Heart left ventricle (tissue), 16 donors: ENCODE measurements at places on chromosomes 1 and 21. TPM values are rescaled to one million over a fixed set of nuclear protein-coding genes. Genes with fewer than 3 reads are reported as not detected.

The TSTD1 gene
- total RNA-seq: 7.9 TPM

The MAP3K21 gene
- 0.20 TPM for total RNA-seq

The IFNLR1 gene
- 3.4 TPM for total RNA-seq

The DDI2 gene
- 21.8 TPM for total RNA-seq

The DLGAP3 gene
- total RNA-seq: not detected

The POU3F1 gene
- not detected for total RNA-seq

The FCAMR gene
- total RNA-seq: not detected

The TTC22 gene
- total RNA-seq: 0.12 TPM

The IKBKE gene
- 0.70 TPM for total RNA-seq

The AGT gene
- total RNA-seq: 94.3 TPM

DNA sequence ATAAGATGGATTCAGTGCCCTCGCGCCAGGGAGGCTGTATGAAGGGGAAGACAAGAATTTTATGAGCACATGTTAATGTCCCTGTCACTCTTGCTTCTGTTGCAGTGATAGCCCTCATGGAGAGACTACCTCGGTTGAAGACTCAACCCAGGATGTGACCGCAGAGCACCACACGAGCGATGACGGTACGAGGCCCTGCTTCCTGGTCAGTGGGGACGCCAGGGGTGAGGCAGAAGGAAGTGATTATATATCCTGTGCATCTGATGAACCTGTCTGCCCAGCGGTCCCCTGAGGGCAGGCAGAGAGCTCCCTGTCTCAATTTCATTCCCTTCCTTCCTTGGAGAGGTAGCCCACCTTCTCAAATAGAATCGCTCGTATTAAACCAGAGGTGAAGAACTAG is 20.0 kb upstream of the IKBKE start:
- DNase-seq: no peak

DNA sequence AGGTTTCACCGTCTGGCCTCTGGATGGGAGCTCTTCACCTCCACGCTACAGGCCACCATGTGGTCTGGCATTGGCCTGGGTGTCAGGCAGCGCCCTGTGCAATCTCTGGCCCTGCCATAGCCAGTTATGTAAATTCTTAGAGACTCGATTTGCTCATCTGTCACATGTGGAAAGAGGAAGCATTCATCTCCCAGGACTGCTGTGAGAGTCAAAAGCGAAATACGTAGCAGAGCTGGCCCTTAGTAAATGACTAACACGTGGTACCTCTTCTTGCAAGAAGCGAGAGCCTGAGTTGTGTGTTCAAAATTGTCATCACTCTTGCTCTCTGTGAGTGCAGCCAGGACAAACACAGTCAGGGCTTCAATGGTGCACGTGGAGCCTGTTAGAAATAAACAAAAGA is 159.0 kb upstream of the BACE2 start:
- no peak for DNase-seq

- no peak for DNase-seq
Measured at GRCh38 chr1:31717341-31717740, 13.5 kb upstream of the COL16A1 start.

DNA sequence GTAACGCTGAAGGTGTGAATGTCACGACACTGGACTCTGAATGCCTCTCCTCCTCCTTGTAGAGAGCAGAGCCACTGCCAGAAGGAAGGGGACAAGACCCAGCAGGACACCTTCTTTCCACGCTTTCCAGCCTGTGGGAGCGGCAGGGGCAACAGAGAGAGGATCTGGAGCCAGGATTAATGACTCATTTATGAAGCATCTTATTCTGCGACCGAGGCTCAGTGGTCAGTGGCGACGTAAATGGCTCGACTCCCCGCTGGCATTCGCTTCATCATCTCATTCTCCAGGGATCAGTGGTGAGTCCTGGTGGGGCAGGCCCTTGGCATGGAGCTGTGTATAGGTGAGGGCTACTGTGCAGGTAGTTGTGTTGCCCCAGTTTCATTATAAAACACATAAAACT is 4.6 kb downstream of the SLC37A1 start:
- no peak for DNase-seq

GRCh38 chr1:232381394-232382100 is 248.4 kb downstream of the SIPA1L2 start:
- DNase-seq: no peak

DNA sequence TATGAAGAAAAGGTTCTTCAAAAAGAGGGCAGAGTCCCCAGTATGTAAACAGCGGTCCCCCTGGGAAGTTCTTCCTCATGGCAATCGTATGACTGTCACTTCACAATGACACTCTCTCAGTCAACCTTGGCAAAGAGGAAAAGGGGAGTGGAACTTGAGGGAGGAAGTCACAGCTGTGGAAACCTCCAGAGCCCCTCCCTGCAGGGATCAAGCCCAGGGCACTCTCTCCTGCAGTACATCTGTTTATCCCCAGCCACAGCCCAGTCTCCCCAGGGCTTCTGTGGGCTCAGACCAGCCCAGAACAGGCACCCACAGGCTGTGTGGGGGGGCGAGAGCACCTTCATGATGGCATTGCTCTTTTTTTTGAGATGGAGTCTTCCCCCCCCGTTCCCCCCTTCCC is 2.0 kb downstream of the ATP13A2 start:
- no peak for DNase-seq

DNA sequence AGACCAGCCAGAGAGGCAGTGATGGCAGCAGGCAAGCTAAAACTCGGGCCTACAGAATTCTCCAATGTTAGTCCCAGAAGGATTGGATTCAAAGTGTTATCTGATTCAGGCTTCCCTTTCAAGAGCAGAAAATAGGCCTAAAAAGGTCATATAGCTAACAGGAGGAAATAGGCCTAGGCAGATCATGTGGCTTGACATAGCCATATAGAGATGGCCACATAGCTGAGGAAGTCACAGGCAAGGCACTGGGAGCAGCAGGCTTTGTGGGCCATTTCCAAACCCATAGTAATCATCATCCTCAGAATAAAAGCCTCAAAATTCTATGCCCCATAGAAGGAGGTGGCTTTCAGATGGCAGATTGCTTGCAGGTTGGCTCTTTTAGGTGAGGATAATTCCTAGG is 29.0 kb upstream of the LMO4 start:
- no peak for DNase-seq

- DNase-seq: no peak
Measured at GRCh38 chr1:195951313-195951712, 656.9 kb downstream of the KCNT2 start.

DNA sequence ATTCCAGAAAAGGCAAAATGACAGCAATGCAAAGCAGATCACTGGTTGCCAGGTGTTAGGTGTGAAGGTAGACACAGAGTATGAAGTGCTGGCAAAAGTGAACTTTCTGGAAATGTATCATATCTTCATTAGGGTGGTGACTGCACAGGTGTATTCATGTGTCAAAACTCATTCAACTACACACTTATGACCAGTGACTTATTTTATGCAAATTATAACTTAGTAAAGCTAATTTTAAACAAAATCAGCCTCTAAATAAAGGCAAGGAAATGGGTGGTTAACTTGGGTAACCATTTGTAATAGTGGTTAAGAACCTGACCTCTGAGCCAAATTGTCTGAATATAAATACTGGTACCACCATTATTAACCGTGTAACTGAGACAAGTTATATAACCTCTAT is 7.4 kb downstream of the COP1 start:
- DNase-seq: no peak

GRCh38 chr1:97623220-97623619 is 297.6 kb downstream of the DPYD start:
- DNase-seq: no peak

DNA sequence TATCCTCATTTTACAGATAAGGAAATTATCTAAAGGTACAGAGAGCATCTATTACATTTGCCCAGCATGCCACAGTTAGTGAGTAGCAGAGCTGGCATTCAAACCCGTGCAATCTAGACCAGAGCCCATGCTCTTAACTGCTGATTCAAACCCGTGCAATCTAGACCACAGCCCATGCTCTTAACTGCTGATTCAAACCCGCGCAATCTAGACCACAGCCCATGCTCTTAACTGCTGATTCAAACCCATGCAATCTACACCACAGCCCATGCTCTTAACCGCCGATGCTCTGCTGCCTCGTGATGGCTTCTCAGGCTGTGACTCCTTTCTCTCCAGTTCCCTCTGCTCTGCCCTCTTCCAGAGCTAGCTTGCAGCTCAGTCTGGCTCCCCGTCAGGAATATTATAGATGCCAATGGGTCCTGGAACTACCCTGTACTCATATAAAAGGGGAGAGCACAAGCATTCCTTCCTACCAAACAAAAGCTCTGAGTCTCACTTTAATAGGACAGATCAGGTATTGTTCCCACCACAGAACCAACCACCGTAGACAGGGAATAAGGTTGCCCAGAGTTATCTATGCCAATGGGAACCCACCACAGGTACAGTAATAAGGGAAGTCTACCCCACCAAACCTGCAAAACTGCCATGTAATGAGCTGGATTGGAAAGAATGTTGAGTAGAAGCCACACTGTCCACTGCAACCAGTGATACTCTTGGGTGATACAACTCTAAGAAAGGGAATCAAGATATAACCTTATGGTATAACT is 78.4 kb downstream of the SMYD3 start:
- no peak for DNase-seq

GRCh38 chr1:162416215-162416614 is 4.3 kb upstream of the SH2D1B start:
- no peak for DNase-seq

- DNase-seq: no peak
Measured at GRCh38 chr1:69533343-69533742, 34.4 kb upstream of the LRRC7 start.

- no peak for DNase-seq
Measured at GRCh38 chr1:17632541-17633184, 93.2 kb downstream of the ARHGEF10L start.

DNA sequence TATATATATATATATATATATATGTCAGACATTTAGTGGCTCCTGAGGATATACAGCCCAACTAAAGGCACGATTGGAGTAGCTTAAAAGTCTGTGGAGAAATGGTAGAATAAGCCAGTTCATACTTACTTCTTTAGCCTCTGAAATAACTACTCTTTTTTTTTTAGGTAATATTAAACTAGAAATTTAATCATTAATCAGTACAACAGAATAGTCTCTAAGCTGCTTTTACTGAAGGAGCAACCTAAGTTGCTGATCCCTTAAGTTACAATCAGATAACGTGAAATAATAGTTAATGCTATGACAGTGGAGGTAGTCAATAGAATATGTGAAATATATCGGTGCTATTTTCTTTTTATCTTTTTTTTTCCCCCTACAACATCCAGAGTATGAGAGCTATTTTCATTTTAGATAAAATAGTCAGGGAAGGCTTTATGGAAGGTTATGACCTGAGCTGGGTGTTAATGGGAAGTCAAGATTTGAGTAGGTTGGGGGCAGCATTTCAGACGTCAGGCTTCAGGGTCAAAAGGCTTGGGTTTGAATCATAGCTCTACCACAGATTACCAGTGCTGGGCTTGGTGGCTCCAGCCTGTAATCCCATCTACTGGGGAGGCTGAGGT is 15.6 kb downstream of the ZMPSTE24 start:
- DNase-seq: no peak

DNA sequence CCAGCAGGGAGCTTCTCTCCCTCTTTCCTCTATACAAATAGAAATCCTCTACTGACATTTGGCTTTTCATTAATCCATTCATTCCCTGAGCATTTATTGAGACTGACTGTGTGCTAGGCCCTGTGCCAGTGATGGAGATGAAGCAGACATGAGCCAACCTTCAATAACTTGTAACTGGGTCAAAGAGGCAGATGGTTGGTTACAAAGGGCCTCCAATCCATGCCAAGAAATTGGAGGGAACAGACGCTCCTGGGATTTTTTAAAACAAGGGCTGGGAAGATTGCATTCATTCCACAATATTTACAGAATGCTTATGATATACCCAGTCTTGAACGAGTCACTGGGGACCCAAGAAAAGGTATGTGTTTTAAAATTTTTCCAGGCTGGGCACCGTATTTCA is 6.2 kb downstream of the HPCAL4 start:
- no peak for DNase-seq

DNA sequence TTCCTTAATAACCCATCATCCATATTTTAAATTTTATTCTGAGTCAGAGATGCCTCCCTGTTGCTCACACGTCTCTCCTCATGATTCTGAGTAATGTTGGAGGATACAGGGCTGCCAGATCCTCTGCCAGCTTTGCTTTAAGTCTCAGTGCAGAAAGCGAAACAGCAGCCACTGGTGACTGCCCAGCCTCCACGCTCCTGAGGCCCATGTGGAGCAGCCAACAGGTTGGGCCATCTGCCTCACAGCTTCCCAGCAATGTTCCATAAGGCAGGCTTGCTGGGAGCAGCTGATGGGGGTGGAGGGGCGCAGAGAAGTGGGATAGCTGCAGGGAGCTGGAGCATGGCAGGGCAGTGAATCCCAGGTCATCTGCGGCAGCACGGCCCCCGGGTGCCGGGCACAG is 104.2 kb downstream of the IGSF21 start:
- no peak for DNase-seq

DNA sequence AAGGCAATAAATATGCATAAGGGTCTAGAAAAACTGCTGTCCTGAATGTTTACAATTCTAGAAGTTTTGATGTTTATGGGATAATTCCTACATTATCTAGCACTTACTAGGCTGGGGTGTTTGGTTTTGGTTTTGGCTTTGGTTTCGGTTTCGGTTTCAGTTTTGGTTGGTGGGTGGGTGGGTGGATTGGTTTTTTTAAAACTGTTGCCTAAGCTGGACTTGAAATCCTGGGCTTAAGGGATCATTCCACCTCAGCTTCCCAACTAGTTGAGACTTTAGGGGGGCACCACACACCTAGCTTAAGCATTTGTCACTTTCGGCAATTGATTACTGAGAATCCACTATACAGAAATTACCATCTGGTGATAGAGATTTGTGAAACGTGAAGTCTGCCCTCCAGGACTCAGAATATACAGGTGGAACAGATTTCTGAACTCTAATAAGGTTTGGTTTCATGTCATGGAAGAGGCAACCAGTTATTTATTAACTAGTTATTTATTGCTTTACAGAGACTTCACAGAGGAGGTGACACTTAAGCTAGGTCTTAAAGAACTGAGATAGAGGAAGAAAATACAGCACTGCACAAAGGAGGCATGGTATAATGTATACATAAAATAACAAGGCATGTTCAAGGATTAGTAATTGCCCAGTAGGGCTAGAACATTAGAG is 69.6 kb downstream of the PIK3R3 start:
- no peak for DNase-seq

GRCh38 chr1:186772228-186772627 is 56.5 kb upstream of the PLA2G4A start:
- DNase-seq: no peak

- no peak for DNase-seq
Measured at GRCh38 chr1:150299716-150300115, 6.1 kb downstream of the MRPS21 start.

DNA sequence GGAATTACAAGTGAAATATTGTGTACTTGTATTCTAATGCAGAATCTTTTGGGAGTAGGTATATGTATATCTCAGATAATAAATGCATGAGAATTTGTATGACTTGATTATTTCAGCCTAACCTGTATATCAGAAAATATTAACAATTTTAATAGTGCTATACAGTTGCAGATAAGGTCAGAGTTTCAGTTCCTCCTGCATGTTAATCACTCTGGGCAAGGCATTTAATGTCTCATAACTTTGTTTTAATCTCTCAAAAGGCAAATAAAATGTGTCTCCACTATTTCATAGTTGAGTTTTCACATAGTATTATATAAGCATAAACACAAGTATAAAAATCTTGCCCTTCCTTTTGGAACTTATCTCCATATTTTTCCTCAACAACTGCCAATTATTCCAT is 352.5 kb downstream of the KCNT2 start:
- no peak for DNase-seq
